ENCODE measurements at places on chromosomes 6 and 20.

GRCh38 chr20:48760403-48760983, 67.3 kb downstream of the PREX1 start:
- DNase-seq: no peak

DNA sequence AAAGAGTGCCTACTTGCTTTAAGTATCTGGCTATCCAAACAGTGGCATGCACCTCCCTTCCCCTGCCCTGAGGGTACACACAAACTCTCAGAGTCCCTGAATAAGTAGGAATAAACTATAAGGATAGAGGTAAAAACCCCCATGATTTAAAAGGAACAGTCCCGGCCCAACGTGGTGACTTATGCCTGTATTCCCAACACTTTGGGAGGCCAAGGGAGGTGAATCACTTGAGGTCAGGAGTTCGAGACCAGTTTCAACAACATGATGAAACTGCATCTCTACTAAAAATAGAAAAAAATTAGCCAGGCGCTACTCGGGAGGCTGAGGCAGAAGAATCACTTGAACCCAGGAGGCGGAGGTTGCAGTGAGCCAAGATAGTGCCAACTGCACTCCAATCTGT, 22.2 kb downstream of the SAMHD1 start:
- no peak for DNase-seq

DNA sequence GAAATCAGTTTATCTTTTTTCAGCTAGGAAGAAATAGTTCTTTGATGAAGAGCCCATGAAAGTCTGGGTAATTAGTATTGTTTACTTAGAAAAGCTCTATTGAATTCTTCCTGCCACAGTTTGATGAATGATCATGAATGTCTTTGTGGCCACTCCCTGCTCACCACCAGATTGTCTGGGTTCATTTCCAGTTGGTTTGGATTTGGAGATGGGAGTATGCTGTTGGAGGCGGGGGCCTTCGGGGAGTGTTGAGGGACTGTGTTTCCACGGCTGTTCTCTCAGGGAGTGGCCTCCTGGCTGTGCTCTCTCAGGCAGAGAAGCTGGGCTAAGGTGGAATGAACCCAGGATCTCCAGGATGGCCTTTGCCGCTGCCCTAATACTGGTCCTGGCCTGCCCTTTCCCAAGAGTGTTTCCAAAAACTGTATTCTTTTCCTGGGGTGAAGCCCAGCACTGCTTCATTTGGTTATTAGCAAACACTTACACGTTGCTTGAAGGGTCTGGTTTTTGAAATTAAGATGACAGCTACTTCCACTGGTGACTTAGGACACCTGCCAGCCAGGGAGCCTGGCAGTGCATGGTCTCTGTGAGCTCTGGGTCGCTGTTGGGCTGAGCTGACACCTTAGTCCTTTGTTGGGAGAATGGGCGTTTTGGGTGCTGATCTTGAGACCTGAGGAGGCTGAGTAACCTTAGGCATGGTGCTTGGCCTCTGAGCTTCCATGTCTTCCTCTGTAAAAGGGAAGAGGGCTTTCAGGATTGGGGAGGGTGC, 23.2 kb downstream of the PRPF6 start:
- no peak for DNase-seq

GRCh38 chr6:54959820-54960219, 113.2 kb downstream of the FAM83B start:
- DNase-seq: no peak

DNA sequence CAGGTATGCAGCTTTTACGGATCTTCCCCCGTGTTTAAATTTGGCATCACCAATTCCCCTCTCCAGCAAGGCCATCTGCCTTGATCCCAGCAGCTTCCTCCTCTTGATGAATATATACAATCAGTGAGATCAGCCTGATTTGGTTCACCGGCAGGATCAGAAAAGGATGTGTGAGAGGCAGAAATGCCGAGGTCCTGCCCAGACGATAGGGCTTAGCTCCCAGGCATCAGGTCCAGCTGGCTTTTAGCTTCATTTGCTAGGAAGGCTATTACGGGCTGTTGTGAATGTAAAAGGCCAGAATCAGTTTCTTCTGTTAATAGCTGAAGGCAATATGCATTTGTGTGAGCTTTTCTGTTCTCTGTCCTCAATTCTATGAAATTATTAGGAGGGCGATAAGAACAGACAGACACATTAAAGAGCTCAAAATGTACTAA, 372.8 kb downstream of the BTBD9 start:
- DNase-seq: no peak

DNA sequence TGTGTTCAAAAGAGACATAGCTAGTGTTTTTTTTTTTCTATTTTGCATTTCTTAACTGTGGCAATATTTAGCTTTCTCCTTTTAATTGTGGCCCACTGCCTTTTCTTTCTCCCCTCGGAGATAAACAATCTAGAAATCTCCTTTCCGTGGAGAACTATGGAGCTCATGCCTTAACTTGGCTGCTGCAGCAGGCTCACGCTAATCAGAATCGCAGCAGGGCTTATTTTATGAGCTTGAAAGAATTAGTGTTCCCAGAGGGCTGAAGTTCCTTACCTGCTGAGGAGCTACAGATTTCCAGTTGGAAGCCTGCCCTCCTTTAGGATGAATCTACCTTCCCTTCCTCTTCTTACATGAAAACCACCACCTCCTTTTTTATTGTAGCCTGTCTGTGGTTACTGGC, 35.6 kb downstream of the CTNNBL1 start:
- no peak for DNase-seq
